Activated CD4-positive, CD25-positive, alpha-beta regulatory T cell treated with anti-CD3 and anti-CD28 coated beads, Interleukin-2, amount 50 U/mL, for 72 hours (primary cell): ENCODE measurements at places on chromosomes 16 and 17.

GRCh38 chr16:3046641-3047386 lies 453 bp downstream of the MMP25 start:
- DNase-seq: no peak

- DNase-seq: no peak
Measured at GRCh38 chr17:66799849-66800537, 34.9 kb upstream of the CACNG5 start.

- peak; percentile 75 for DNase-seq
Measured at GRCh38 chr16:88651276-88651988, 579 bp upstream of the CYBA start.

GRCh38 chr17:8125154-8125946 lies 1.4 kb upstream of the HES7 start:
- DNase-seq: peak; percentile 93

DNA sequence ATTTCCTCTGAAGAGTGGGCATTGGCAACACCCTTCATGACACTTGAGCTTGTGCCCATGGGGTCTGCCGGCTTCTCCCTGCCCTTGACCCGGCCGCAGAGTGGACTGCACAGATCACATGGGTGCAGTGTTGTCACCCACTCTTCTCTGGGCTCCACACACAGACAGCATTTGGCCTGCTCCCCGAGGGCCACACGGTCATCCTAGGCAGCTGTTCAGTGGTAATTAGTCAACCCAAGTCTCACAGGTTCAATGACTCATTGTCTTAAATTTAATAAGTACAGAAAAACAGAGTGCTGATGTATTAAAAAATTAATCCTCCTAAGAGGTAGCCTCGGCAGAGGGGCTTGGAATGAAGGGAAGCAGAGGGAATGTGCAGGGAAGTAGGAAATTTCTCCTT lies 204.8 kb downstream of the MSI2 start:
- DNase-seq: peak; percentile 58

DNA sequence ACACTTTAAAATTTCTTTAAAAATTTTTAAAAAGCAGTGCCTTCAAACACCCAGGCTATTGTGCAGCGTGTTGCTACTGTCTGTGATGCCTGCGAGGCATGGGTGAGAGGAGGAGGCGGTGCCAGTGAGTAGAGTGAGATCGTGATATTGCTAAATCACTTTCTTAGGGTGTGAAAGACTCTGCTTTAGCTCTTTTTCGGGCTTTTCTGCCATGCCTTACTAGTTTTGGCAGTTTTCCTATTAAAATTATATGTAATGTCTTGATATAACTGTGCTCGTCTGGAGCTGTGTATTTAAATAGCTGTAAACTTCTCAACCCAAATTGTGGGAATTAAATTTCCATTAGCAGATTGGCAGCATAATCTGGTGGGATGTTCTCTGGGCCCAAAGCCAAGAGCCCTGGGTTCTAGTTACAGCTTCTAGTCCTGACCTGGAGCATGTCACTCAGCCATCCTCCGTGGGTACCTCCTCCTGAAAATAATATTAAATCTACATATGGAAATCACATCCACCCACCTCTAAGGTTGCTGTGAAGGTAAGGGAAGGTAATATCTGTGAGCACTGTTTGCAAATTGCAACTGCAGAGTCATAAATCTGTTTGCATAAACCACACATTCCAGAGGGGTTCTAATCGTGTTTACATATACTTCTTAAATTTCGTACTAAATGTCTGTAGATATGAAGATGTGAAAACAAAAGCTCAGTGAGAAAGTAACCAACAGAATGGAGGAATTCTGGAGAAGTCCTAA lies 264.3 kb upstream of the CACNG5 start:
- DNase-seq: no peak

DNA sequence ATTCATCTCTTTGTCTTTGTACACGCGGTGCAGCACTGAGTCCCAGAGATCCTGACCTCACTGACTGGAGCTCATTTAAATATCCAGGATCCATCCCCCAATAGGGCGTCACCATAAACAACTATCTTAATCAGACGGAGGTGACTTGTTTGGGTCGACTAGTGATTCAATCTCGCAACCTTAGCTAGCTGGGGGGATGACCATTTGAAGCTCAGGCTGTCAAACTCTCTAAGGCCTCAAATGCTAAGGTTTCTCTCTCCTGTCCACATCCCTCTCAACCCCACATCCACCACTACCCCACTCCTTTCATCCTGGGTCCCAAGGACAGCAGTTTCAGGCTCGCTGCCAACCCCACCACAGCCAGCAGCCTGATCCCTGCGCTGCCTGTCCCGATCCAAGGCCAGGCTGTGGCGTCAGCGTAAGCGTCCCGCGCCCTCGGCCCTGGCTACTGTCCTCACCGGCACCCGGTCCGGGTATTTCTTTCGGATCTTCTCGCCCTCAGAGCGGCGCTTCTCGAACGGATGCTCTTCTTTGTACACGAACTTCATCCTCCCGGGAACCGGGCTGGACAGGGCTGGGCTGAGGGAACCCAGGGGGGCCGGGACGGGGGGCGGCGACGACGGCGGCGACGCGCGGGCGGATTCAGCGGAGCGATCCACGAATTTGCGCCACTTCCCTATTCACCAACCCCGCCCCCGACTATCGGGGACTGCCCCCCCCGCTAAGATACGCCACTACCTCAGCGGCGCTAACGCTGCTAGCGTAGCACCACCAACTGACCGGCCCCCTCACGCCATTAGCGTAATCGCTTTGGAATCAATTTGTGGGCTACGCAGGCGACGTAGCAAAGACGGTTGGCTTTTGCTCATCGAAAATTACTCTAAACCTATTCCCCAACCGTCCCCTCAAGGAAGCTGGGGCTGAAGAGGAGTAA lies at the start of gene GABARAP:
GABARAP (minus strand) TSS at position 667 of the 934 bp plus-strand sequence; CDS start at position 548, 119 bp downstream.
- DNase-seq: peak; percentile 93

DNA sequence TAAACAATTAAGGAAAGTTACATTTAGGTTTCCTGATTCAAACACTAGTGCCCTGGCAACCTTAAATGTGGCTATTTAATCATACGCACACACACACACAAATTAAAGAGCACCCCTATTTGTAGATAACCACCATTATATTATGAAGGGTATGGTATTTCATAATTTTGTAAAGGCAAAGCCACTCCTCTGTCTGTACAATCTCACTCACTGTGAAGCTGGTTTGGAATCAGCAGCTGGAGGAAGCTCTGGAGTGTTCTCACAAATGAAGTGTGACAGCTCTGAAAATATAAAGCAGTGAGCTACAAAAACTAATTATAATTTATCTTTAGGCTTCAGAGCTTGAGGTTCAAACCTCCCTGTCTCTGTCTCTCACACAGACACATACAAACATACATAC lies 57.9 kb upstream of the KCNJ16 start:
- DNase-seq: no peak

DNA sequence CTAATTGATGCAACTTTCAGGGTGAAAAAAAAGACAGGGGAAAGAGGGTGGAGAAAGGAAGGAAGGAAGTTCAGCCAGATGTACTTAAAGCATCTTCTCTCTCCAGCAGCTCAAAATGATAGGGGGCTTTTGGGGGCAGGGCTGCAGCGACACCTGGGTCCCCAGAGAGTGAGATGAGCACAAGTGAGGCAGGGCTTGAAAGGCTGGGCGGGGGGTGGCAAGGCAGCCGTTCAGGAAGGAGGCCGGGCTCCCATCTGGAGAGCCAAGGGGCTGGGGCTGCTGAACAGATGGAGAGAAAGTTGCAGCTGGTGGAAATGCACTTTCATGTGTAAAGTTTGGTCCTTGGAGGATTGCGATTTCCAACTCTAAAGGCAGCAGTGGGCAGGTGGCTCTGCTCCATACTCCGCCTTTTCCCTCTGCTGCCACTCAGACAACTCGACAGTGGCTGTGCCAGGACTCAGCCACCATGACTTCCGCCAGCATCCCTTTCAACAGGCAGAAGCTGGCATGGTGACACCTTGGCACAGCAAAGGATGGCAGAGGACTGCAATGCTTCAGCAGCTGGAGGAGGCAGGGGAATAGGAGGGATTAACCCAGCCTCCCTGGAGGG lies 7.7 kb downstream of the SLC35B1 start:
- no peak for DNase-seq

- DNase-seq: no peak
Measured at GRCh38 chr17:42270170-42270535, 6.0 kb downstream of the STAT5B start.

DNA sequence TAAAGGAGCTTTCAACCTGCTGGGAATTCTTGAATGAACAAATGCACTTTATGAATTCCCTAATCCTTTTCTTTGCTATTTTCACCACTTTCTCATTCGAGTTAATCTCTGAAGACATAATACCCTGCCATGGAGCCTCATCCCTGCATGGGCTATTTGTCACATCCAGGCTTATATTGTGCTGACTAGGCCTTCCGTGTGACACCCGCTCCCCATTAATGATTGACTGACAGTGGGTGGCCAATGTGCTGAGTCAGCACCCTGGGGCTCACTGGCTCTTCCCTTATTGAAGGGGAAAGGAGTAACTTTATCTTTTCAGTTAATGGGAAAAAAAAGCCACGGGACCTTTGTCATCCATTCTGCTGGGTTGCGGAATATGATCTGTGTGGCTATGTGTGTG lies 1024.8 kb upstream of the EEF2KMT start:
- DNase-seq: no peak

- no peak for DNase-seq
Measured at GRCh38 chr16:3980253-3981111, 100.0 kb upstream of the CREBBP start.

GRCh38 chr16:22232277-22233036 lies 26.4 kb downstream of the EEF2K start:
- no peak for DNase-seq

GRCh38 chr16:30527635-30528178 lies 1.3 kb upstream of the ZNF768 start:
- no peak for DNase-seq
